Effector CD4-positive, alpha-beta T cell (primary cell): ENCODE measurements at places on chromosomes 12 and 14.

DNA sequence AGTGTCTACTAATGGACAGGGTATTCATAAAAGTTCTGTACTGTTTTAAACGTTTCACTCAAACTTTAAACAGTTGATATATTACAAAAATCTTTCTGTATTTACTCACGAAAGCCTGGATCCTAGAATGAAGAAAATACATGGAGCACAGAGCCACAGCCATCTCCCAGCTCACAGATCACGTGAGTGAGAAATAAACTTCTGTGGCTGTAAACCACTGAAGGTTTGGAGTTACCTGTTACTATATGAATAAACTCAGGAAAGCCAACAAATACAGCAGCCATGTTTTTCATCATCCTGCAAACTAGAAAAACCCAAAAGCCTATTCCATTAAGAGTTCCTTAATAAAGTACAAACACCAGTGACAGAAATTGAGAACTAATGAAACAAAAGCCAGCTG lies 867 bp upstream of the TDG start:
- DNase-seq, result no peak

DNA sequence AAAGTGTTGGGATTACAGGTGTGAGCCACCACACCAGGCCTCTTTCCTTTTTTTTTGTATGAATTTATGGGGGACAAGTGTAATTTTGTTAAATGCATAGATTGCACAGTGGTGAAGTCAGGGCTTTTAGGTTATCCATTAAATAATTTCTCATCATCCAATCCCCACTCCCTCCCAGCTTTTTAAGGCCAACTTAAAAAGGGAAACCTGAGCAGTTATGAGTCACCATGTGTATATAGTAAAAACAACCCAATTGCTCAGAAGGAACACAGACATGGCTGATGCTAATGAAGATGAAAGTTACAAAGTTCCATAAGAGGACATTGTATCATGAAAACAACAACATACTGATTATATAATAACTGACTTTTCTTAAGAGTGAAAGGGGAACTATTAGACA lies 25.6 kb upstream of the ARID2 start:
- no peak for DNase-seq

GRCh38 chr14:83893447-83893846 lies 1636.5 kb upstream of the FLRT2 start:
- DNase-seq, result no peak

- DNase-seq, result no peak
These were observed 4.7 kb downstream of the SRGAP1 start for GRCh38 chr12:63849106-63849620.

- no peak for DNase-seq
These were observed 12.8 kb upstream of the BEGAIN start for GRCh38 chr14:100599981-100600380.

DNA sequence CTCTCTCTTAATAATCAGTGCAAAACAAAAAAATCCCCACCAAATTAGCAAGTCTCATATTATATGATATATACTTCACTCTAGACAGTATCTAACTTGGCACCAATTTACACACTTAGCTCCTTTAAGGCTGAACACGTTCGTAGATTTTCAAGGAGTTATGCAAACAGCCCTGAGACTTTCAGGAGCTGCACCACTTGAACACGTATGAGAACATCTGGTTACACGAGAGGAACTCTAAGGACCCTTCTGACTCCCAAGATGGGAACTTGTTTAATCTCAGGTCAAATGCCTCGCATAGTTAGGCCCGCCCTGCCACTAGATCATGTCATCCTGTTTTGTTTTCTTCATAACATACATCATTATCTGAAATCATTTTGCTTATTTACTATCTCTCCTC lies 10.0 kb downstream of the SPRING1 start:
- no peak for DNase-seq

GRCh38 chr14:96194657-96195431 lies 9.8 kb upstream of the BDKRB2 start:
- DNase-seq, result no peak

- no peak for DNase-seq
These were observed 892 bp downstream of the TCHP start for GRCh38 chr12:109900752-109901580.

- DNase-seq, result no peak
These were observed 97.6 kb downstream of the TGFB3 start for GRCh38 chr14:75884198-75884611.
